NCI-H345 (cell line): ENCODE measurements at places on chromosomes 11 and 22.

GRCh38 chr11:48094643-48095339, 114.4 kb downstream of the PTPRJ start:
- no peak for DNase-seq

GRCh38 chr11:8802251-8802650, 108.7 kb upstream of the AKIP1 start:
- DNase-seq, result no peak

DNA sequence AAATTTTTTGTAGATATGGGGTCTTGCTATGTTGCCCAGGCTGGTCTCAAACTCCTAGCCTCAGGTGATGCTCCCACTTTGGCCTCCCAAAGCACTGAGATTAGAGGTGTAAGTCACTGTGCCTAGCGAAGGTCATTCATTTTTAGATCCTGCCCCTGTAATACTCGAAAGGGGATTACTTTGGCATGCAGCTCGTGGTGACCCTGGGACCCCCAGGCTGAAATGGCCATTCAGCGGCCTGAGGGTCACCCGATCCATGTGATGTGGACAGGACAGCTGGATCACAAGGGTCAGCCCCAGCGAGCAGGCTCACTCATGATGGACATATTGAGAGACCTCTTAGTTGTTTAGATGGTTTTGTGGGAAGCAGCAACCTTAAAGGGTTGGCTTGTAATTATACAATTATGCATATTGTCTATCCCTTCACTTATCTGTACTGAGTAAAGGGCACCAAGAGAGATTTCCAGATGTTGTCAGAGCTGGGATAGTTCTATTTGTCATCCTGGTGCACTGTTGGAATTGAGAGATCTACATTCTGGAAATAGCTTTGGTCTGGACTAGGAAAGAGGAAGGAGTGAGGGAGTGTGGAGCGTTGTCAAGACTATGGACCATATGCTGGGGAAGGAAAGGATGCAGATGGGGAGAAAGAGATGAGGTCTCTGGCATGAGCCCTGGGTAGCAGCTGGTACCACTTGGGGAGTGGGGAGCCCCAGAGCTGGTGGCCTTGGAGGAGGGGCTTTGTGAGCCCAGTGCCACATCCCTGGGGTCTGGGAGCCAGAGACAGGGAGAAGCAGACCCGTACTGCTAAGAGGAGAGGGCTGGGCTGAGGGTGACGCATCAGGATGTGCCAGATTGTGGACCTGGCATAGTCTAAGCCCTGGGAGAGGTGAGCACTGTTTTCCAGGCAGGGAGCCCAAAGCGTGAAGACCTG, 15.5 kb downstream of the RHBDD3 start:
- no peak for DNase-seq

- no peak for DNase-seq
These were observed 22.9 kb upstream of the MUC5B start for GRCh38 chr11:1199751-1200610.

DNA sequence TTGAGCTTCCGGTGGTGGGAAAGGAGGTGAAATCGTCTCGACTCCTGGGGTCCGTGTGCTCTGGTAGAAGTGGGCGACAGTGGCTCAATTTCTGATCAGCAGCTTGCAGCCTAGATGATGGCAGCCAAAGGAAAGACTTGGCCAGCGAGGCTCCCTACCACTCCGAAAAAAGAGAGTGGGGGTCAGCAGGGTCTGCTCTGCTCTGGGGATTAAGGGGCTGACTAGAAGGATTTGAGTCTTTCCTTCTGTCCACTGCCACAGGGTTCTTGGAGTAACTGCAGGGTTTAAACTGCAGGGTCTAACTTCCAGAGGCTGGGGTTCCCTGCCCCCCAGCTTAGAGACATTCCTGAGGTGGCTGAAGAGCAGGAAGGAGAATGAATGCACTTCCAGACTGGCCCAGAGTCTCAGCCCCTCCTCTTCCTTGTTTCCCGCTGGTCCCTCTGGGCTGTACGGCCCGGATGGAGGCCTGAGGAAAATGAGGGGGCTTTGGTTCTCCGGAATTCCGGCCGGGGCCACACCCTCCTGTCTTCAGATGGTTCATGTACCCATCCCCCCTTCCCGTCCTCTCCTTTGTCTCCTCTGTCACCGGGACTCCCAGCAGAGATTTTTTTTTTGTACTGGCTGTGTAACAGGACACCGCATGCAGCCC, 907 bp downstream of the SERPINH1 start:
- DNase-seq, result no peak

GRCh38 chr11:41996533-41996932, 537.1 kb upstream of the LRRC4C start:
- no peak for DNase-seq

DNA sequence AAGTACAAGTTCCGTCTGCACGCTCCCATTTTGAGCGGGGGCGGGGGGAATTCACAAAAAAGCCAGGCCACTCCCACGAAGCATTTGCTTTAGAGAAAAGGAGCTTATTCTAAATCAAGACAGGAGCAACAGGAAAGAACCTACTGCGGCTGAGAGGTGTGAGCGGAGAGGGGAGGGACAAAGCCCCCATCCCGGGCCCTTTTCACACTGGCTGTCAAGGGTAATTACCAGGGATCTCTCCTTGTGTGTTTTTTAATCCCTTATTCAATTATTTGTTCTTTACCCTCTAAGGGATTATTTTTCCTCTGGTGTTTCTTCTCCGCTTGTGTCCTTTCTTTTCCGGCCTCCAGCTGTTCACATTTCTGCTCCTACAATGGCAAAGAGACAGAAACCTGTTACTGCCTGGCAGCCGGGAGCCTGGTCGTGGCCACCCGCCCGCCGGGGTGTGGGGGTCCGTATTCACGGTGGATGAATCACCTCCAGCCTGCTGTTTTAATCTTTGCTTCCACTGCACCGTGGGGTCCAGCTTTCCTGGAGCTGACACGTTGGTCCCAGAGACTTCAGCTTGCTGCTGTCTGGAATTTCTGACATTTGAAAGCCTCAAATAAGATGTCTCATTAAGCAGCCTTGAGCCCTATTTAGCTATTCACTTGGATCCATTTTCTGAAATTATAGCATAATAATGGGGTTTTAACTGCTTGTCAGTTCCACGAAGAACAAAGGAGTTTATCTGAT, 61.4 kb upstream of the FADD start:
- DNase-seq, result peak; percentile 86

DNA sequence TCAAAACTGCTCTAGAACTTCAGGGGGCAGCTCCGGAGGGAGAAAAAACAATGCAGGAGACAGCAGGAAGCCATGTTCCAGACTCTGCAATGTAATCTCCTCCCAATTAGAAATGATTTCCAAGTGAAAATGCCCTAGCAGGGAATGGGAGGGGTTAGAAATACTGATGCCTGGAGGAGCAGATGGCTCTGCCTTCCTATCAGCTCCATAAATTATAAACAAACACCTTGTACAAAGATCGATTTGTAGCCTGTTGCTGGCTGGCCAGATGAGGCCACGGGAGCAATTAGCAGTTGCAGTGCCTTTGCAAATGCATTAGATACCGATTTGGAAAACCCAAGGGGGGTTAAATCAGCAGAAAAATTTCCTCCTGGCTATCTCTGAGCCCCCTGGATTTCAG, 46.6 kb upstream of the CHRM4 start:
- DNase-seq, result no peak

- DNase-seq, result no peak
These were observed 70.8 kb downstream of the KCNQ1 start for GRCh38 chr11:2515401-2516275.

- no peak for DNase-seq
These were observed 28.7 kb downstream of the CEP164 start for GRCh38 chr11:117356126-117356890.

DNA sequence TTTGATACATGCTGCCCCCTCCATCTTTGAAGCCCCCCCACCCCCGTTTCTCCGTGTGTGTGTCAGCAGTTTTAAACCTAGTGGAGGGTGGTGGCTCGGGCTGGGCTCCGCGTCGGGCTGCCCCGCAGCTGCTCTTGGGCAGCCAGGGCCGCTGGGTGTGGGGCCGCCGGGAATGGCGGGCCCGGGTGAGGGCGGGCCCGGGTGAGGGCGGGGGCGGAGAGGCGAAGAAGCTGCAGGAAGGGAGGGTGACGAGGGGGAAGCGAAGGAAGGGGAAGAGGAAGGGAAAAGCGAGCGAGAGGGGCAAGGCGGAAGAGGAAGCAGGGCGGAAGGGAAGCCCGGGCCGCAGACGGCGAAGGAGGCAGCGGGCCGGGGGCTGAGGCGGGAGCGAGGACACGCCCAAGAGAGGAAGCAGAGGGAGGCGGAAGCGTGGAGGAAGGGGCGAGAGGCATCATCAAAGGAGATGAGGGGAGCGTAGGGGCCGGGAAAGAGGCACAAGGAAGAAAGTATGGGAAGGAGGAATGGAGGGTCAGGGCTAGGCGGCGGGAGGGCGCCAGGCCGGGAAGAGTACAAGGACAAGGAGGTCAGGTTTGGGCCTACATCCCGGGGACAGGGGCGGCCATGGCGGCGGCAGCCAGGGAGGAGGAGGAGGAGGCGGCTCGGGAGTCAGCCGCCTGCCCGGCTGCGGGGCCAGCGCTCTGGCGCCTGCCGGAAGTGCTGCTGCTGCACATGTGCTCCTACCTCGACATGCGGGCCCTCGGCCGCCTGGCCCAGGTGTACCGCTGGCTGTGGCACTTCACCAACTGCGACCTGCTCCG, 82.4 kb downstream of the BCR start:
- no peak for DNase-seq
